RPMI7951 (cell line): ENCODE measurements at places on chromosomes 13 and 19. TPM values are rescaled to one million over a fixed set of nuclear protein-coding genes. Genes with fewer than 3 reads are reported as not detected.

Gene C1QTNF9B
- total RNA-seq = not detected in 2 replicates

Gene IFNL1
- total RNA-seq = not detected in 2 replicates

Gene TPTE2
- not detected in 2 replicates for total RNA-seq

Gene LENG9
- total RNA-seq = 0.88 and 1.4 TPM in 2 replicates

Gene MYBPC2
- total RNA-seq = 0.10 TPM in 1 of 2 replicates, not detected in the other

- DNase-seq = no peak
These were observed 955.6 kb downstream of the UQCRFS1 start for GRCh38 chr19:28257396-28257795.

DNA sequence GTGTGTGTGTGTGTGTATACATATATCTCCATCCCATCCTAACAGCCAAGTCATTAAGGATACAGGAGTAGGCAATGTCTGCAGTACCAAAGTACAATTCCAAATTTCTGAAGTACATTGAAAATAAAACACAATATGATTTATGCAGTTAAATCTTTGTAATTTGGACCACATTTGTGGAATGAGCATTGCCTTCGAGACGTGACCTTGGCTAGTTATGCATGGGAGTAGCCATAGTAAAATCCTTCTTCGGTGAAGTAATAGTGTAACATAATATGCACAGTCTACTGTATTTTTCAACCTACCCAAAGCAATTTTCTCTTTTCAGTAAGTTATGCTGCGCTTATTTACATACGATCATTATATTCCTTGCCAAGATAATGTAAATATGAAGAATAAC lies 665.7 kb upstream of the GPC6 start:
- no peak for DNase-seq

GRCh38 chr13:42645717-42646116 lies 71.8 kb downstream of the TNFSF11 start:
- DNase-seq = no peak

DNA sequence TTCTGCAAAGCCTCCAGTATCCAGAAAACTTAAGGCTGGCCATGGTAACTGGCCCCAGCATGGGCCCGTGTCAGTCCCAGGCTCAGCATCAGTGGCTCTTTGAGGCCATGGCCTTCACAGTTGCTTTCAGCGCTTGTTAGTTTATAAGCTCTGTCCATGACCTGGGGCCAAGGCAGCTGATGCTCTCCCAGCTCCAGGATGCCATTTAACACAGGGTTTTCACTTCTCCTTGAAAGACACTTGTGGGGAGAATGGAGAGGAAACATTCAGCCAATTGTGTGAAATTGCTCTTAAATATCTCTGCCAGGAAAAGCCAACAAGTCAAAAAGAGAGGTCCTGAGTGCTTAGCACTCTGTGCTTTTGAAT lies 321.3 kb downstream of the FOXO1 start:
- DNase-seq = no peak

- no peak for DNase-seq
These were observed 106.0 kb downstream of the CACNA1A start for GRCh38 chr19:13400296-13400695.

- peak; percentile 49 for DNase-seq
These were observed 68.8 kb downstream of the DOCK9 start for GRCh38 chr13:98909016-98909415.

- peak; percentile 20 for DNase-seq
These were observed 749 bp downstream of the GDF15 start for GRCh38 chr19:18386543-18387271.

GRCh38 chr13:81609335-81609734 lies 1268.4 kb upstream of the SPRY2 start:
- DNase-seq = no peak
